ENCODE measurements at places on chromosomes 16 and 17.

- no peak for DNase-seq
These were observed 13.6 kb downstream of the SMPD3 start for GRCh38 chr16:68434624-68435210.

GRCh38 chr17:81256616-81257015 is 17.5 kb downstream of the NDUFAF8 start:
- no peak for DNase-seq

DNA sequence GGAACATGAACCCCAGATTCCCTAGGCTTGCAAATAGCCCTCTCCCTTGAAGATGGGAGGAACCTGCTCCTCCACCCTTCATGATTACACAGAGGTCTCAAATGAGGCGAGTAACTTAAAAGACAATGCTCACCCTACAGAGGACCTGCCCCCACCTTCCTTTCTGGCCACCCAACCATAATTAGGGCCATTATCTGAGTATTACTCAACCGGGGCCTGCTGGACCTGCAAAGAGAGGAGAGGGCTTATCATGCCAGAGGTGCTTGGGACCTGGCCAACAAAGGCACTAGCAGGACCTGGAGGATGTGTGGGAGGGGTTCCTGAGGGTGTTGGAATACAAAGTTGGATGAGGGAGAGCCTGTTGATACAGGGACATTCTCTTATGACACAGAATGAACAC is 42.4 kb downstream of the RNF157 start:
- no peak for DNase-seq

GRCh38 chr17:65544672-65545071 is 16.8 kb downstream of the AXIN2 start:
- no peak for DNase-seq

- peak; percentile 61 for DNase-seq
These were observed 4.4 kb downstream of the PNPO start for GRCh38 chr17:47945529-47946508.

GRCh38 chr16:63653044-63653839 is 1468.6 kb downstream of the CDH11 start:
- DNase-seq = no peak

DNA sequence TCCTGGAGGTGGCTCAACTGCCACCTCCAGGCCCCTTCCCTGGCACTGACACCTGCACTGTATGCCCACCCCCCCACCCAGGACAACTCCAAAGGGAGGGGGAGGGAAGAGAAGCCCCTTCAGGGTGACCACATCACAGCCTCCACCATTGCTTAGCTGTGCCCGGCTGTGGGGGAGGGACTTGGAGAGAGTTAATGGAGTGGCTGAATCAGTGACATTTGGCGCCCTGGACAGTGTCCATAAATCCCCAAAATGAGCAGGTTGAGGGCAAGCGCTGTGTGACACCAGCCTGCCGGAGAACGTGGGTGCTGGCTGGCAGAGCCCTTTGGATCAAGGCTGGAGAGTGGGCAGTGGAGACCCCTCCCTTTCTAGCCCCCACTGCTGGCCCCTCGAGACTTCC is 883 bp downstream of the USH1G start:
- DNase-seq = no peak

GRCh38 chr16:63617990-63618763 is 1503.7 kb downstream of the CDH11 start:
- no peak for DNase-seq

- no peak for DNase-seq
These were observed 5.5 kb upstream of the TMEM92 start for GRCh38 chr17:50268743-50269275.

GRCh38 chr17:41575336-41575735 is 3.5 kb upstream of the KRT9 start:
- no peak for DNase-seq

- DNase-seq = no peak
These were observed 18.6 kb downstream of the FLOT2 start for GRCh38 chr17:28878981-28879380.

GRCh38 chr17:76927577-76927976 is 59.4 kb downstream of the MGAT5B start:
- DNase-seq = no peak

DNA sequence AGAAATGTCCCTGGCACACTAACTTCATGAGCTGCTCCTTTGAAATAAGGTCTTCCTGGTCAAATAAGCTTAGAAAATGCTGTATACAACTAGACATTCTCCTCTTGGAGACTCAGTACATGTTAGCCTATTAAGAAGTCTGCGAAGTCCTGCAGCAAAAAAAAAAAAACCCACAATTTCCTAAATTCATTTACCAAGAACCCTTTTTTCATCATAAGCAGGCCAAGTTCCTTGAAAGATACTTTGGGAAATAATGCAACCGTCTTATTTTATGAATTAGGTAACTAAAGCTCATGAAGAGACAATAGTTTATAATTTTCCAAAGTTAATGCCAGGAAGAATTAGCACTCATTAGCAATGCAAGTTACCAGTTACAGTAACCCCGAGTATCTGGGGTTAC is 49.0 kb upstream of the HAS3 start:
- no peak for DNase-seq

- peak; percentile 42 for DNase-seq
These were observed 88.7 kb downstream of the AIPL1 start for GRCh38 chr17:6346156-6346786.

DNA sequence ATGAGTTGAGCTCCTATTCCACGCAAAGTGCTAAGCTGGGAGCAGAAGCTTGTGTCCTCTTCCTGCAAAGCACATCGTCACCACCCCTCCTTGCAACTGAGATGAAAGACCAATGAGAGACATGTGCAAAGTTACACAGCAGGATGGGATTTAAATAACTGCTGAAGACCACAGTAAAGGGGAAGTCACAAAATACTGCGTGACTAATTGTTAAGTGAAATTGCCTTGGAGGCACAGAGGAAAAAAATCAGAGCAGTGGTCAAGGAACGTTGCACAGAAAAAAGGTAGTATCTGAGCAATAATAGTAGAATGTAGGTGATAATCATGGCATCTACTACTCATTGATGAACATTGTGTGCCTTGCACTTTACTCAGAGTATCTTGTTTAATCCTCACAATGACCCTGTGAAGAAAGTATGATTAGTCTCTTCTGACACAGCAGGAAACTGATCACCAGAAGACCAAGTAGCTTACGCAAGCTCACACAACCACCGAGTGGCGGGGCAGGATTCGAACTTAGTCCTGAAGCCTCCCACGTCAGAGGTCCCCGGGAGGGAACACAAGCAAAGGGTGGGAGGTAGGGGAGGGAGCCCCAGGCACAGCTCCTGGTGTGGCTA is 15.4 kb upstream of the MYO18A start:
- no peak for DNase-seq

DNA sequence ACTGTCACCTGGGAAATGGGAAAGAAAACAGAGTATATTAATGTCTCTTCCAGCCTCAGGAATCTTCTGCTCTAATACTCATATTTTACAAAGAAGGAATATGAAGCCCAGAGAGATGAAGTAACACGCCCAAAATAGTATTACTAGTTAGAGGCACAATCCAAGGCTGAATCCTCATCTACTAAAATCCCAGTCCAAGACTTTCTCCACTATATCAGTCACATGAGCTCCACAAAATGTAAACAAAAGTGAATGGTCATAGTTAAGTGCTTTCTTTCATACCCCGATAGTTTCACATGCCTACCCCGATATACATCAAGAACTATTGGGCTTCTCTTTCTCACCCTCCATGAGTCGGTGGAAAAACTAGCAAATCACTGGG is 965 bp downstream of the INTS2 start:
- DNase-seq = no peak

DNA sequence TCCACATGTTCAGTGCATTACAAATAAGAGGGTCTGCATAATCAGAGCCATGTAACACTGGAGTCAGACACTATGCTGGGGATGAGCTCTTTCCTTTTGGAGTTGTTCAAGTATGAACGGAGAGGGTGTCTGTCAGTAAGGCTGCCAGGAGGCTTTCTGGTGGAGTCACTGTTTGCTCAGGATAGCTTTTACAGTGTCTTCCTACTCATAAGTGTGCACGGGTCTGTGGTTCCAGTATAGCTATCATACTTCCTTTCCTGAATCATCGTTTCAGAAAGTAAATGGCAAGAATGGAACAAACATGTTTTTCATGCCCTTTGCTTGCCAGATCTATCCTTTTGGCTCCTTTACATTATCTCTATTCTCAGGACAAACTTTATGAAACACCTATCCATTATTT is 152.7 kb upstream of the CDH11 start:
- no peak for DNase-seq

GRCh38 chr17:65292430-65292829 is 155.3 kb downstream of the RGS9 start:
- no peak for DNase-seq

GRCh38 chr16:56351481-56351880 is 73.9 kb downstream of the AMFR start:
- DNase-seq = no peak

- no peak for DNase-seq
These were observed 25.3 kb downstream of the CDK5RAP3 start for GRCh38 chr17:47996201-47996600.

- DNase-seq = no peak
These were observed 91.1 kb downstream of the IRF8 start for GRCh38 chr16:85989863-85990643.

GRCh38 chr16:85971902-85972638 is 73.1 kb downstream of the IRF8 start:
- no peak for DNase-seq

- no peak for DNase-seq
These were observed 53.1 kb upstream of the BCO1 start for GRCh38 chr16:81185416-81185815.

- no peak for DNase-seq
These were observed 65.7 kb upstream of the KSR1 start for GRCh38 chr17:27390540-27390939.

DNA sequence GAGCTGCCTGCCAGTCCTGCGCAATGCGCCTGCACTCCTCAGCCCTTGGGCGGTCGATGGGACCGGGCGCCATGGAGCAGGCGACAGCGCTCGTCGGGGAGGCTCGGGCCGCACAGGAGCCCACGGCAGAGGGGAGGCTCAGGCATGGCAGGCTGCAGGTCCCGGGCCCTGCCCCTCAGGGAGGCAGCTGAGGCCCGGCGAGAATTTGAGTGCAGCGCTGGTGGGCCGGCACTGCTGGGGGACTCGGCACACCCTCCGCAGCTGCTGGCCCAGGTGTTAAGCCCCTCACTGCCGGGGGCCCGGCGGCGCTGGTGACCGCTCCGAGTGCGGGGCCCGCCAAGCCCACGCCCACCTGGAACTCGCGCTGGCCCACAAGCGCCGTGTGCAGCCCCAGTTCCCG is 13.6 kb upstream of the FADS6 start:
- DNase-seq = no peak

- DNase-seq = no peak
These were observed 2.3 kb upstream of the NT5M start for GRCh38 chr17:17300624-17301568.

DNA sequence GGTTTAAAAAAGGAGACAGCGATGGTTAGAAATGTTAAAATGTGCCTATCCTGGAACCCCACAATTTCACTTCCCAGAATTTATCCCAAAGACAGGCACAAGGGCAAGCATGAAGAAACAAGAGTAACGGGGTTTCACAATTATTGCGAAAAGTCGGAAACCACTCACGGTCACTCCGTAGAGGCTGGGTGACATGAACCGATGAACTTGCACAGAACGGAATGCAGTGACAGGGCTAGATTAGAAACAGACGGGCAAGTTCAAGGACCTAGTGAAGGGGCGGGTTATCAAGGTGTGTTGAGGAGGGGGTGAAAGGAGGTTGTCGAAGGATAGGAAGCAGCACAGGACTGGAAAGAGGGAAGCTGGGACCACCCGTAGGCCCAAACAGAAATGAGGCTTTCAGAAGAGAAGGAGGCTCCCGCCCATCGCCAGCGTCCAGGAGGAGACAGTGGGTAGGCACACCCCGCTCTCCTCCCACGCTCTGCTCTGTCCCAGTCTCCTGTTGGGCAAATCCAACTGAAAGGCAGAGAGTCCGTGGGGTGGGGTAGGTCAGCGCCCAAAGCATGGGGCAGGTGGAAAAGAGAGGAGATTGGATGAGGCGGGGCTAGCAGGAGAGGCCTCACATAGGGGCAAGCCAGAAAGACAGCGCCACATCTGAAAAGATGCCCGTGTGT is 47.4 kb upstream of the JPH3 start:
- DNase-seq = no peak

GRCh38 chr17:1872976-1873375 is 43.2 kb downstream of the RPA1 start:
- no peak for DNase-seq

DNA sequence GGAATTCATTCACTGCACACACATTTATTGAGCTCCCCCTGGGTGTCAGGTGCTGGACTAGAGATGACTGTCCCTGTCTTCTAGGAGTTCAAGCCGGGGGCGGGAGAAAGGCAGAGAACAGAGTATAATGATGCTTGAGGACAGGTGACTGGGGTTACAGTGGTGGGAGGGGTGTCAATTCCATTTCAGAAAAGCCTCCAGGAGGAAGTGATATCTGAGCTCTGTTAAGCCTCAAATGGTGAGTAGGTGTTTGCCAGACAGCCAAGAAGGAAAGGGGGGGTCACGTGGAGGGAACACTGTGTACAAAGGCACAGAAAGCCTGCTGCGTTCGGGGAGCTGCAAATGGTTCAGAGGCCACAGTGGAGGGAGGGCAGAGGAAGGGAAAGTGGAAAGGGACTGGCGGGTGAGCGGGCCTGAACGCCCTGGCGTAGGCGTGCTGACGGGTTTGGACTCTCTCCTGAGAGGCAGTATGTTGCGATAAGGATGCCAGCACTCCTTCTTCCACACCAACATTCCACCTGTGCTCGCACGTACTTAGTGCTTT is 9.7 kb upstream of the NXPH3 start:
- peak; percentile 72 for DNase-seq

DNA sequence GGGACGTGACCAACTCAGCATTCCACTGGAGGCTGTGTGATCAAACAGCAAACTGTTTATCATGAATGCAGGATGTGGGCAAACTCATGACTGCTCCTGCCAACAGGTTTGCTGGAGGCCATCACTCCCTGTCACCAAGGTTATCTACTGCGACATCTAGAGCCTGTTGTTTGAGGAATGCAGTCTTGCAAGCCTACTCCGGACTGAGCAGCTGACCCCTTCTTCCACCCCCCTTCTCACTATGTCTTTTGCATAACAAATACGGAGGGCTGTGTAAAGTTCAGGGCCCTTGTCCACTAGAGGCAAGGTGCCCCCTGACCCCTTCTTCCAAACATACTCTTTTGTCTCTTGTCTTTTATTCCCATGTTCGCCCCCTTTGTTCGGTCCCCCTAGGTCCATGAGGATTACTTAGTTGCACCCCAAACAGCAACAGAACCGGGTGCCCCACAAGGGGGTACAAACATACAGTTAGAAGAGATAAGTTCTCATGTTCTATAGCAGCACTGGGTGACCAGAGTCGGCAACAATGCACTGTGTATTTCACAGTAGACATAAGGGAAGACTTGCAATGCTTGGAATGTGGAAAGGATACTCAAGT is 28.7 kb downstream of the MEAK7 start:
- DNase-seq = no peak

- no peak for DNase-seq
These were observed 332.5 kb downstream of the GRIN2A start for GRCh38 chr16:9849697-9850245.

GRCh38 chr17:64575431-64575830 is 68.7 kb downstream of the CEP95 start:
- no peak for DNase-seq

DNA sequence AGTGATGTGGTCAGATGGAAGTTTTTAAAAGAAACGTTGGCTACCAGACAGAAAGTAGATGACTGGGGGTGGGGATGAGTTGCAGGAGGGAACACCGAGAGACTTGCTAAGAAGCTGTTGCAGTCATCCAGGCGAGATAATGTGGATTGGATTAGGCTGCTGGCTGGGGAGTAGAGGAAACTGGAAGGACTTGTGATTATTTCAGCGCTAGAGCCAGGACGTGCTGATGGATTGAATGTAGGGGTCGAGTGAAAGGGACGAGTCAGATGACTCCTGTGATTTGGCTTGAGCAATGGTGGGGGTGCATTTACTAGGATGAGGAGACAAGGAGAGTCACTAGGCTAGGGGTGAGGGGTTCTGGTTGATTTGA is 88.5 kb downstream of the CLEC16A start:
- no peak for DNase-seq
